ENCODE measurements at places on chromosomes 3 and 15.
A peak's percentile ranks its signal among the peaks of the same experiment; 100 is the strongest.

DNA sequence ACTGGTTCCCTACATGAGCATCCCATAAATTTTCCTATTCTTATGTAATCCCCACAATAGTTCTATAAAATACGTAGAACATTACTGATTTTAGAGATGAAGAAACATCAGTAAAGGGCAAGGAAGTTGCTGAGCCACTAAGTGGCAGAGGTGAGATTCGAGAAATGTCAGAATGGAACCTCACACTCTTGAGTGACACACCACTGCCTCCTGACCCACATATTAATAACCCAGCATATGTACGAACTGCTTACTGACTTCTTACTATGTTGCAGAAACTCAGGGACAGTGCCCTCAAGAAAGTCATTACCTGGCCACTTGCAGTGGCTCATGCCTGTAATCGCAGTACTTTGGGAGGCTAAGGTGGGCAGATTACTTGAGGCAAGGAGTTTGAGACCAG lies 1022.4 kb downstream of the FHIT start:
- DNase-seq: no peak

GRCh38 chr3:117483839-117484238 lies 774.3 kb downstream of the TUSC7 start:
- DNase-seq: no peak

DNA sequence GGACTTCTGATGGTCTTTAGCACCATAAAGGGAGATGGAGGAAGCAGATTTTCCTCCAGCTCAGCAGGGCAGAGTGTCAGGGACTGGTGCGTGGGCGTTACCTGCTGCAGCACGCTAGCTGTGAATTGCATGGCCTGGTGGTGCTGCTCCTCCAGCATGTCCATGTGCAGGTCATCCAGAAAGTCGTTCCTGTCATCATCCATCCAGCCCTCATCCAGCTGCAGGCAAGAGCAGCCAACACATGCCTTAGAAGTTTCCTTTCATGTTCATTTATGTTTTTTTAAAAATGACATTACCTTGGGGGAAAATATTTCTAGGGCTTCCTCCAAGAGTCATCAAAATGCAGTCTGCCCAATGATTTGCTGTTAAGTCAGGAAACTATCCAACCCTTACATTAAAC lies 239.2 kb downstream of the PDZRN3 start:
- DNase-seq: no peak

GRCh38 chr15:56038015-56038414 lies 44.6 kb upstream of the NEDD4 start:
- DNase-seq: no peak

- no peak for DNase-seq
Observed at GRCh38 chr15:78177447-78177873, 28.3 kb downstream of the IDH3A start.

DNA sequence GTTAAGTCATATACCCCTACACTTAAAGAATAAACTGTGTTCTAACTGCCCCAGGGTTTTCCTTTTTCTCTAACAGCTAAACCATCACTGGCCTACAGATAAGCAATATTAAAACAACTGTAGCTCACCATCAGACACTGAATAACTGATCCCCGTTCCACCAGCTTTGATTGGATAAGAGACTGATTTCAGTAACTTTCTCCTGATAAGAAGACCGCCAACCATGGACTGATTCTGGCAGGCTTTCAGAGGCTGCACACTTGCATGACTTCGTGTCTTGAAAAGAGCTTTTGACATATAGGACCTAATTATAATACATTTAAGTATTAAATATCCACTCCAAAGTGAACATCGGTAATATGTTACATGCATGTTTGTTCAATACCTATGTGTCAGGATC lies 15.3 kb upstream of the CEP97 start:
- DNase-seq: no peak

DNA sequence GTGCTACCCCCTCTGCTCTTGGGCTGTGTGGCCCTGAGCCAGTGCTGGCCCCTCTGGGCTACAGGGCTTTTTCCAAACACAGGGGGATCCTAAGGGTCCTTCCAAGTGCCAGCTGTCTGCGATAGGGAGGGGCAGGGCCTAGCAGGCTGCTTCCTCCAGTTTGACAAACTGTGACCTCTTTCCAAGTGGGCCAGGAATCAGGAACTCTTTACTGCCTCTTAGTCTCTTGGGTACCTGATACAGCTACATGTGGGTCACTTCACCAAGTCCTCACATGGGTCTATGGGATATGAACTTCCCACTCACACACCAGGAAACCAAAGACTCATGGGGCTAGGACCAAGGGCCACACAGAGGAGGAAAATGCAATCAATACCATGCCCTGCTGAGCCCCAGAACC lies 25.4 kb downstream of the SEC61A1 start:
- DNase-seq: no peak

GRCh38 chr3:48504051-48504946 lies at the start of gene SHISA5:
SHISA5 (minus strand) TSS chr3:48504174; CDS start chr3:48504094, 80 bp downstream.
- peak; percentile 26 for DNase-seq

GRCh38 chr3:70822669-70823068 lies 510.2 kb upstream of the MDFIC2 start:
- no peak for DNase-seq

- no peak for DNase-seq
Observed at GRCh38 chr3:101195951-101196713, 124.2 kb downstream of the IMPG2 start.

DNA sequence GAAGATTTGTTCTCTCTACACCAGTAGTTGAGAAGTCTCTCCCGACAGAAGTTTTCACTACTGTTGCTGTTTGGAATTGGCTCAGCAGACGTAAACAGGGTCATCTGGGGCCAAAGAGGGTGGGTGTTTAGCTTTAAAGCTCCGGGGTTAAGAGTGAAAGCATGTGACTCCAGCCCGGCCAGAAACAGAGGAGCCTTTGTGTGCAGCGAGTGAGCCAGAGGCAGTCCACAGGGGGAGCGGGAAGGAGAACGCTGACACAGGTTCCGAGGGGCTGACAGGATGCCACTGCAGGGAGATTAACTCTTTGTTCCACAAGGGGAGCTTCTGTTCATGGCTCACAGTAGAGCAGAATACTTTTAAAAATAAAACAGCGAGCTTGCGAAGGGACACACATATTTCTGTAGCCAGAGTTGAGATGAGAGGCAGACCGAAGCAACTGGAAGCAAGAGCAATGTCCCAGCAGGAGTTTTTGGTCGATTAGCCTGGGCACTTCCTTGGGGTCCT lies 26.9 kb downstream of the BMF start:
- no peak for DNase-seq

All from stimulated activated CD4-positive, alpha-beta T cell treated with anti-CD3 and anti-CD28 coated beads, Interleukin-2, amount 100 ng/mL, for 4 hours (primary cell).